ENCODE measurements at places on chromosomes 6 and 20.

- DNase-seq = peak; percentile 12
These were observed 20.1 kb downstream of the PLCB1 start for GRCh38 chr20:8152183-8152582.

DNA sequence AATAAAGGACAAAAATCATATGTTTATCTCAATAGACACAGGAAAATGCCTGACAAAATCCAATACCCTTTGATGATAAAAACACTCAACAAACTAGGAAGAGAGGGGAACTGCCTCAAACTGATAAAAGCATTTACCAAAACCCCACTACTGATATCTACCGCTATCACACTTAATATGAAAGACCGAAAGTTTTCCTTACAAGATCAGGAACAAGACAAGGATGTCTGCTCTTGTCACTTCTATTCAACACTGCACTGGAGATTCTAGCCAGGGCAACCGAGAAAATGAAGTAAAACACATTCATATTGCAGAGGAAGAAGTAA, 25.1 kb downstream of the GZF1 start:
- no peak for DNase-seq

DNA sequence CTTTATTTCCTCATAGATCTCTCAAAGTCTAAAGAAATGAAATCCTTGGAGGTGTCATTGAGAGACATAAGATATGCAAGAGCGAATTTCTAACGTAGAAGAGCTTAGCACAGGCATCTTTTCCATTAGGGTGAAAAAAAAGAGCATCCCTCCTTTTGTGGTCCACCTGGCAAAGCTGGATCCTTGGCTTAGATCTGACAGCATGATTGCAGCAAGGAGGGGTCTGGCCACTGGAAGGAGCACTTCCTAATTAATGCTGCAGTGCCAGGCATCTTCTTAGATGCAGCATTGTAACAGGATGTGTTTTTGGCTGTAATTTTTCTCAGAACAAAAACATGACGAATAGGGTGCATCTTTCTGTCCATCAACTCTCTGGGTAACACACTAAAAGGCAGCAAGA, 60.1 kb upstream of the TFAP2D start:
- no peak for DNase-seq

DNA sequence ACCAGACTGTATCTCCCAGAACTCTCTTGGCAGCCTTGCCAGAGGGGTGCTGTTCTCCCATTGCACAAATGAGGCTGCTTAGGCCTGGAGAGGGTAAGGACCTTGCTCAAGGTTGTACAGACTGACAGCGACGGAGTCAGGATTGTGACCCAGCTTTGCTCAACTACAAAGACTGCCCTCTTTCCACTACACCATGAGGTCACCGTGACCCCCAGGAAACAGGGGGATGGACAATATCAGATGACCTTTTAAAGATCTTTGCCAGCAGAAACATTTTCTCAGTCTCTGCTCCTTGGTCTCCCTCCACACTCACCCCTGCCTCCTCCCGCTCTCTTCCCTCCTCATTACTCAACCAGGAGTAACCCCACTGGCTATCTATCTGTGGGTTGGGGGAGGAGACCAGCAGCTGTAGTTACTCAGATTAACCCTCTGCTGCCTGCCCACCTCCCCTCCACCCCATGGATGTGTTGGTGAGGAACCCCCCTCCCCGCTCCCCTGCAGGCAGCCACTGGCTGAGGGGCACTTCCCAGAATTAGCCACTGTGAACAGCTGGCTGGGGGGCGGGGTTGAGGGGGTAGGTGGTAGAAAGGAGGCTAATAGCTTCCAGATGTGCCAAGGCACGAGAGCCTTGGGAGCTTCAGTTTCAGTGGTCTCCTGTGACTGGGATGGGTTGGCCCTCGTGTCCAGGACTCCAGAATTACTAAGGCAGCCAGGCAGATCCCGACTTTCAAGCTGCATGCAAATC, 26.9 kb upstream of the MRPS18A start:
- no peak for DNase-seq

GRCh38 chr20:50681359-50682064, 9.8 kb downstream of the RIPOR3 start:
- DNase-seq = no peak

DNA sequence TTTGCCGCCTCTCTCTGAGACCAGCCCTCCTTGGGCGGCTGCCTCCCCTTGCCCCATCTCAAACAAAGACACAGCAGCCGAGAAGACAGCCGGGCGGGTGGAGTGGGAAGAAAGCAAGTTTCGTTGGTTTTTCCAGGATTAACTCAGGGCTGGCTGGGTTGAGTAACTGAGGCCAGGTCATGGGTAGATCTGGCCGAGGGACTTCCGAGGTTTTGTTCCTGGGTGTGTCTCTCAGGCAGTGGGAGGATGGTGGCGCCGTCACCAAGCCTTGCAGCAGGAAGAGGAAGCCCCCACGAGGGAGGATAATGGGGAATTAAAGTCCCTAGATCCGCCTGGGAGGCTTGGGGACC, 167.2 kb downstream of the TTLL2 start:
- no peak for DNase-seq

DNA sequence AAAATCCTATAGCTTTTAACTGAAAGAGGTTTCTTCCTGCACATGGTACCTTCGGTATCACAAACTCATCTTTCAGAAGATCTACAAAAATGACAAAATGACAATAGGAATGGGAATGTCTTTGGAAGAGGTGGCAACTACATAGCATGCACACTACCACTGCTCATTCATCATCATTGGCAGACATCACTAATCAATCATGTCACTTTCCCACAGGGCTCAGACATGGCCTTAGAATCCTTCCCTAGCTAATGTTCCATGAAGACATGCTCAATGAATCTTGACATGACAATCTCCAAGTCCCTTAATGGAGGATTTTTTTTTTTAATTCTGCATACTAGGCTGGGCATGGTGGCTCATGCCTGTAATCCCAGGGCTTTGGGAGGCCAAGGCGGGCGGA, 3.2 kb upstream of the PGC start:
- DNase-seq = no peak

GRCh38 chr6:150420428-150420827, 51.6 kb downstream of the IYD start:
- DNase-seq = no peak

GRCh38 chr6:121436274-121436857, 920 bp downstream of the GJA1 start:
- DNase-seq = no peak

- DNase-seq = no peak
These were observed 183.0 kb downstream of the THBS2 start for GRCh38 chr6:169070506-169071176.

DNA sequence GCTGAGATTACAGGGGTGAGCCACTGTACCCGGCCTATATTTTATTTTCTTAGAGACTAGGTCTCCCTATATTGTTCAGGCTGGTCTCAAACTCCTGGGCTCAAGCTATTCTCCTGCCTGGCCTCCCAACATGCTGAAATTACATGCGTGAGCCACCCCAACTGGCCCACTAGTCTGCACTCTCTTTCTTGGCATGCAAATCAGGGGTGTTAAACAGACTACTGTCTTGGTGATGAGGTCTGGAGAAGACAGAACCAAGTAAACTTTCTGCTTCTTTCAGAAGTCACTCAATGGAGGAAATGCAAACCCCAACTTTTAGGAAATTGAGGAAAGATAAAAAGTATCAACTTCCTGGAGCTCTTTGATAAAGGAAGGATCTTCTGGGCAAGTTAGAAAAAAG, 8.0 kb upstream of the TUBB2B start:
- DNase-seq = no peak

DNA sequence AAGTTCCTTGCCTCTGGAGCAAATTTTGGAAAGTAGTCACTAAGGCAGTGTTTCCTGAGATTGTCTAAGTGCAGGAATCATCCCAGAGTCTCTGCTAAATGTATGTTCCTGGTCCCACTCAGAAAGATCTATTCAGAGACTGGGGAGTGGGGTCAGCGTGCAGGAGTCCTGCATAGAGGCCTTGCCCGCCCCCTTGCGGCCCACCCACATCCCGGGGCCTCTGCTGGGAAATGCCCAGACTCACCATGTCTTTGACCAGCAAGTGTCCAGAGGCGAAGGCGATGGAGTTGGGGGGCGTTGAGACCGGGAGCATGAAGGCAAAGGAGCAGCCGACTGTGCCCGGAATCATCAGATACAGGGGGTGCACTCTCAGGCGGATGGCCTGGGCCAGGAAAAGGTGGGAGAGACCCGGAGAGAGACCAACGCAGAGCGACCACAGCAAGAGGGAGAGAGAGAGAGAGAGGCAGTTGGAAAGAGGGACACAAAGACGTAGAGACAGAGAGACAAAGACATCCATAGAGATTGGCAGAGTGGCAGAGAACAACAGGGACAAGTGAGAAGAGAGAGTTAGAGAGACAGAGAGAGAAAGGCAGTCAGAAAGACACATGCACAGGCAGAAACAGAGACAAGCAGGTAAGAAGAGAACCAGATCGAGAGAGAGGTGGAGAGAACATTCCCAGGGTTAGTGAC, 12.9 kb upstream of the OCSTAMP start:
- DNase-seq = no peak

- DNase-seq = no peak
These were observed 169.9 kb downstream of the CARMIL1 start for GRCh38 chr6:25448965-25449538.

GRCh38 chr6:163814494-163815364, 400.2 kb downstream of the QKI start:
- no peak for DNase-seq

DNA sequence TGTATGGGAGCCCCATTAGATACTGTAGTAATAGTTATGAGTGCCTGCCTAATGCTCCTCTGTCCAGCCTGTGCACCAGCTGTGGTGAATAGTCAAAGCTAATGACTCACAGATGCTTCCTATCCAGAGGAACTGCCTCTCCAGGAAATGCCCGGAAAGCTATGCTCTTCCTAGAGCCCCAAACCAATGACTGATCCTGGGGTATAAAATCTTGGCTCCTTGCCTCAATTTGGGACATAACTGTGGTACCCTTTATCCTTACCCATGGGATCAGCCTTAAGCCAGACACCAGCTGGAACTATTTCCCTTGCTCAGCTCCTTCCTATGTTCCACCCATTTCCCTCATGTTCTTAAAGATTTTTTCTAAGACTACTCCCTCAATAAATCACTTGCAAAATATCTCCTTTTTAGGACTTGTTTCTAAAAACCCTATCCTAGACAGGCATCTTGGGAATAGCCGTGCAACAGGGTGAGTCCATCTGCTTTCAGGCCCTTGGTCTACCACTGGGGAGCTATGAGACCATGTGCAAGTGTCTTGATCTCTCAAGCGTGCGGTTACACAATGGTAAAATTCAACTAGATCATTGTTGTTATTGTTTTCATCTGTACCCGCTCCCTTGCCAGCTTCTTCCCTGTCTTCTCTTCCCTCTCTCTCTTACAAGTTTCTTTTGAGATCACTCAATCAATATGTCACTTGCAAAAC, 283.7 kb downstream of the BTBD3 start:
- no peak for DNase-seq

- DNase-seq = no peak
These were observed 66.3 kb downstream of the EDN1 start for GRCh38 chr6:12356431-12356830.

DNA sequence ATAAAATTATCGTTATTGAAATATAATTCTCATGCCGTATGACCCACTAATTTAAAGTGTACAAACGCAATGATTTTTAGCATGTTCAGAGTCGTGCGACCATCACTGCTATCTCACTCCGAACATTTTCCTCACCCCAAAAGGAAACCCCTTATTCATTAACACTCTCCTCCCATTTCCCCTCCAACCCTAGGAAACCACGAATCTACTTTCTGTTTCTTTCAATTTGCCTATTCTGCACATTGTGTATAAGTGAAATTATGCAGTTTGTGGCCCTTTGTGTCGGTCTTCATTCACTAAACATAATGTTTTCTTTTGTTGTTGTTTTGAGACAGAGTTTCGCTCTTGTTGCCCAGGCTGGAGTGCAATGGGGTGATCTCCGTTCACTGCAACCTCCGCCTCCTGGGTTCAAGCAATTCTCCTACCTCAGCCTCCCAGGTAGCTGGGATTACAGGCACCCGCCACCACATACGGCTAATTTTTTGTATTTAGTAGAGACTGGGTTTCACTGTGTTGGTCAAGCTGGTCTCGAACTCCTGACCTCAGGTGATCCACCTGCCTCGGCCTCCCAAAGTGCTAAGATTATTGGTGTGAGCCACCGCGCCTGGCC, 99.7 kb upstream of the ZNF217 start:
- DNase-seq = no peak

- no peak for DNase-seq
These were observed 141.5 kb downstream of the GMDS start for GRCh38 chr6:2103765-2104523.

DNA sequence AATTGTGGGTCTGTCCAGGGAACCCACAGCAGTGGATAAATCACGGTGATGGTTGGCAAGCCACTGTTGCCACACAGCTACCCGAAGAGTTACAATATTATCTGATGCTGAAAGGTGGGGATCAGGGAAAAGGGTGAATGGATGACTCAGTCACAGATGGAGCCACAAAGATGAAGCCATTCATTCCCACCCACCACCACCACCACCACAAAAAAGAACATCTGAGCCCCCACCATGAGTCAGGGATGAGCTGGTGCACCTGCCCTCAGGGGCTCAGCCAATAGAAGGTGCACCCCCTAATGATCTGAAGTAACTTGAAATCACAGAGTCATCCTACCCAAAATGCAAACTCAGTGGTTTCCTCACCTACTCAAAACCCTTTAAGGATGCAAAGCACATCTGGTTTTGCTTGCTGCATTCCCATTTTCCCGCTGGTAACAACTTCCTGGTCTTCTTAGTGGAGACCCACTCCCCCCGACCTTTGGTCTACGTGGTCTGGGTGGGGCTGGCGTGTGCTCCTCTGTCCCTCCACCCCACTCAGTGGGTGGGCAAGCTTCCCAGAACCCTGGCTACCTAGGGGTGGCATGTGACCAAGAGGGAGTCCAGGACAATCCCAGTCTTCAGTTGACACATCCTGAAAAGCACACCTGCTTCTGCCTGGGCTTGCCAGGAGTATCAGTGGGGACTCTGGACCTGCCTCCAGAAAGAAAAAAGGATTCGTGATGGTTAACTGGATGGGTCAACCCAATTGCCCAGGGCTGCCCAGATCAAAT, 125.5 kb downstream of the ANKRD60 start:
- DNase-seq = no peak

Data from NCI-H187 (cell line).